ENCODE measurements at places on chromosomes 6 and 20. TPM values are rescaled to one million over a fixed set of nuclear protein-coding genes. Genes with fewer than 3 reads are reported as not detected.
A peak's percentile ranks its signal among the peaks of the same experiment; 100 is the strongest.

- DNase-seq: no peak
These were observed 129.9 kb downstream of the SMAP1 start for GRCh38 chr6:70797625-70798024.

DNA sequence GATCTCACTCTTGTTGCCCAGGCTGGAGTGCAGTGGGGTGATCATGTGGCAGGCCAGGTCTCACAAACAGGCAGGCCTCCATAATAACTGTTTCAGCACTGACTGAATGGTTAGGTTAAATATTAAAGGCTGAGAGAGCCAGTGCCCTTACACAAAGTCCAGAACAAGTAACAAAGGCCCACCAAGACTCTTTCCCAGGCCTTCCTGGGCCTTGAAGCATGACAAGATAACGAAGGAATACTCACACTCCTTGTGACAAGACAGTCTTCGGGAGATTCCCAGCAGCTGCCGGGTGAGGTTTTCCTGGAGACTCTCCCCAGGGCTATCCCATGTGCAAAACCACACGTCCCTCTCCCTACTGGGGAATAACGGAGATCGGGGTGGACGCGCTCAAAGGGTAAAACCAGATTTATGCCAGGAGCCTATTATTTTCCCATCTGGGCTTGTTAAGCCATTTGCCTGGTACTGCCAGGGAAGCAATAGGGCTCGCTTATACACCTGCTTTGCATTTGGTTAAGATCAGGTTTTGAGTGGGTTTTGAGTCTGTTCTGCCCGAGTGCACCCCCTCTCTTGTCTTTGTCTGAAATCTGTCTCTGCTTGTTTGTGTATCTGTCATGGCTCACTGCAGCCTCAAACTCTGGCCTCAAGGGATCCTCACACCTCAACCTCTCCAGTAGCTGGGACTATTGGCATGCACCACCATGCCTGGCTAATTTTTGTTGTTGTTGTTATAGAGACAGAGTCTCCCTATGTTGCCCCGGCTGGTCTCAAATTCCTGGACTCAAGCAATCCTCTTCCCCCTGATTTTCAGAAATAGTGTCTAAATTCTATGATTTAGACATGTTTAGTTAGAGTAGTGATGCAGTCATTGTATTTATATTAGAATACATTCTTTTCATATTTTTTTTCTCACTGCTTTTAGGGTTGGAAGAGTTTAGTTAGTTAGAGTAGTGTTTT, 1.4 kb upstream of the ENPP3 start:
- DNase-seq: peak; percentile 38

DNA sequence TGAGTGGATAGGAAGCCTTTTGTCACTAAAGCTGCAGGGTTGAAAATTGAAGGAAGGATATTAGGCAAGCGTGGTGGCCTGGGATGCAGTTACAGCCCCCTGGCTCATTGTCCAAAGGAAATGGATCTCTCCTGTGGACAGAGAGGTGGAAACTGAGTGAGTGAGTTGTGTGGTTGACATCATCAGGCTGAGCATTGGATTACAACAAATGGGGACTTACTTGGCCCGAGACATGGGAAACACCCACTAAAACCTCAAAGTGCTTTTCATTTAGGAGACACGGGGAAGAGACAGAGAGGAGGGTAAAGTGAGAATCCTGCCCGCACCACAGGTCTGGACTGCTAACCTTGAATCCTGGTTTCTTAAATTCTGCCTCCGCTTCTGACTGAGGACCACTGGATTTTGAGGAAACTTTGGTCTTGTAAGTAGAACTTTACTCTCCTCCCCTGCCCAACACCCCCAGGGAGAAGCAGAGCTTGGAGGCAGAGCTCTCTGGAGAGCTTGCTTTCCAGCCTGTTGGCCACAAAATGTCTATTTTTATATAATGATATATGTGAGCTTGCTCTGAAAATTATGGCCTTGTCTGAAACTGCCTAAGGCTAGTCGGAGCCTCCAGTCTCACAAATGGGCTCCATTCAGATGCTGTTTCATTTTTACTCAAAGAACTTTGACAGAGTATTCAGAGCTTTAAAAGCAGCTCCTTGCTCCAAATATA, at the start of gene PKIG:
PKIG (plus strand) TSS at position 269 of the 715 bp plus-strand sequence. CDS start 31,978 bp downstream, outside the sequence.
- no peak for DNase-seq

DNA sequence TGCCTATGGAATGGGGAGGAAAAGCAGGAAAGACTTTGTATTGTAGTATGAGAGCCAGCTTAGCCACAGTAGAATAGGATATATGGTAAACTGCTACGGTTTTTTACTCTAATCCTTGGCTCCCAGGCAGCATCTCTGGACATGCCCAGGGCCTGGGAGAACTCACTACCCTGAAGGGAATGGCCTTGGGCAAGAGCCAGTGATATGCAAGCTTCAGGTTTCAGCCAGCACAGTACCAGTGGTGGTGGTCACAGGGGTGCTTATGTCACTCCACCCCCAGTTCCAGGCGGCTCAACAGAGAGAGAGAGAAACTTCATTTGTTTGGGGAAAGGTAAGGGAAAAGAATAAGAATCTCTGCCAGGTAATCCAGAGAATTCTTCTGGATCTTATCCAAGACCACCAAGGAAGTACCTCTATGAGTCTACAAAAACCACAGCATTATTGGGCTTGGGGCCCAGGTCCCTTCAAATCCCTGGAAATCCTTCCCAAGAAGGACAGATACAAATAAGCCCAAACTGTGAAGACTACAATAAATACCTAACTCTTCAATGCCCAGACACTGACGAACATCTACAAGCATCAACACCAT, 121.2 kb downstream of the THBS2 start:
- no peak for DNase-seq

GRCh38 chr20:53922901-53923314, 147.5 kb downstream of the BCAS1 start:
- DNase-seq: no peak

DNA sequence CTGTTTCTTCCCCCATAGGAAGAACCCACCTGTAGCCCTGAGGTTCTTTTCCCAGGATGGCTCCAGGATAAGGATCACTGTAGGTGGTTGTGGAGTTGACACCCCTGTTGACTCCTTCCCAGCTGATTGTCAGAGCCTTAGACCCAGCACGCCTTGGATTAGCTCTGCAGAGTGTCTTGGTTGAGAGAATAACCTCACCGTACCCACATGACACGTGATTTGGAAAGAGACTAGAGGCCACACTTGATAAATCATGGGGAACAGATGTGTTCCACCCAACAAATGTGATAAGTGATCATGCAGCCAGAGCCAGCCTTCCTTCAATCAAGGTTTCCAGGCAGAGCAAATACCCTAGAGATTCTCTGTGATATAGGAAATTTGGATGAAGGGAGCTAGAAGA, 12.2 kb downstream of the BTN3A1 start:
- DNase-seq: no peak

TCP11 gene
- 3.1 TPM for polyA plus RNA-seq

- no peak for DNase-seq
These were observed 76.7 kb downstream of the PREP start for GRCh38 chr6:105326216-105326615.

- no peak for DNase-seq
These were observed 125.6 kb downstream of the MAFB start for GRCh38 chr20:40563296-40563950.

- no peak for DNase-seq
These were observed 117.6 kb downstream of the TFAP2B start for GRCh38 chr6:50936277-50936681.

- DNase-seq: no peak
These were observed 46.6 kb downstream of the NOL4L start for GRCh38 chr20:32538526-32538939.

GRCh38 chr6:153328194-153328593, 197.1 kb upstream of the RGS17 start:
- DNase-seq: no peak

DNA sequence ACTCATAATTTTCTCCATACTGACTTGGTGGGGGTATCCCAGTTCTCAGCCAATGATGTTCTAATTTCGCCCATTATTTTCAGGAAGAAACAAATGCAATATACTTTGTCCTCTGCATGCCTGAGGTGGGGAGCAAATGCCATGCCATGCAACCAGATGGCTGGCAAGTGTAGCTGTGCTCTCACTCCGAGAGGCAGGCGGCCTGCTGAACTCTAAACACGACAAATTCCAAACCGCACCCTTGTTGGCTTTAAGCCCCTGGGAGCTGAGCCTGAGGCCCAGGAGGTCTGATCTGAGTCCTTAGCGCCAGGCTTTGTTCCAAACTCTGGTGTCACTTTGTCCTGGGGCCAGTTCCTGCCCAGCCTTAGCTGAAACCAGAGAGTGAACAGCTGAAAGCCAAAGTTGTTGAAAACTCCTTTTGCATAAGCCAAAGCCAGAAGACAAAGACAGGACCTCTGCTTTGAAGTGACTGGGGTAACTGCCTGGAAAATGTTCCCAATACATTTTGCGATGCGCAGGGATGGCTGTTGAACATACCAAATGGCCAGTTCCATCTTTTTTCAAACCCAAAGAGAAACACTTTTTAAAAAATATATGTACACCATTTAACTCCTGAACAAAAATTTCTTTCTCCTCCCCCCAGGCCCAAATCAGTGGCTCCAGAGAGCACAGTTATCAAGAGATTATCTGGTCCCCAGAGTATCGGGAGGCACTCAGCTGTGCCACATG, 46.2 kb downstream of the TTI1 start:
- no peak for DNase-seq

PKIG gene
- 67.5 TPM for polyA plus RNA-seq

DNA sequence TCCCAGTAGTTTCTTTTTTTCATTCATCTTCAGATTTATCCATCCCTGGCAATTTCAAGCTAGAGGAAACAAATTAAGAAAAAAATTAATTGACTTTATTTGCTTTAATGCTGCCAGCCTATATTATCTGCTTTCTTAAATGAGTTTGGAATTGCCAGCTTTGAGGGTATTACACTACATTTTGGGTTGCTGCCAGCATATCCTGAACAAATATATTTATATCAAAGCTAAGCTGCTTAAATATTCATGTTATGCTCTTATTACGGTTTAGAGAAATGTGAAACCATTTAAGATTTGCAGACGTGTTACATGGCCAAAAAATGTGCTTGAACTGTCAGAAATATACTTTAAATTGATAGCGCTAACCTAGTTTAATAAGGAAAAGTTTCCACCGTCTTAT, 59.7 kb downstream of the GRIK2 start:
- no peak for DNase-seq

TPD52L2 gene
- polyA plus RNA-seq: 88.6 TPM

GRCh38 chr6:154991207-154991606, 3.9 kb upstream of the TIAM2 start:
- DNase-seq: no peak

GRCh38 chr6:154501578-154501868, 9.0 kb downstream of the CNKSR3 start:
- DNase-seq: no peak

GRCh38 chr6:4581468-4582385, 194.5 kb upstream of the CDYL start:
- DNase-seq: no peak

- DNase-seq: no peak
These were observed 40.1 kb downstream of the TRAF3IP2 start for GRCh38 chr6:111565326-111566221.

GRCh38 chr6:30970946-30971345, 12.6 kb upstream of the MUC21 start:
- DNase-seq: no peak

DNA sequence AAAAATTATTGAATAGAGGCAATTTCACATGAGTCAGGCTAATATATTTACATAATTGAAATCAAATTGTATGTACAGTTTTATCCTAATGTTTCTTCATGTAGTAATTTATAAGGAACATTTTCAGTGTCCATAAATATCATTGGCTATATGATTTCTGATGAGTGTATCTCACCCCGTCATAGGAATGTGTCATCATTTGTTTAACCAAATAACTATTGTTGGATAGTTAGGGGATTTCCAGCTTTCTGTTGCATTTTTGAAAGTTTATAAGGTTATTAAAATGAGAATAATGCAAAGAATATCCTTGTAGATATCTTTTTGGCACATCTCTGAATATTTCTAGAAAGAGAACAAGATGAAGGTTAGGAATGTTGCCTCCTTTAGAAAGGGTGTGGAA, 39.0 kb downstream of the SYTL3 start:
- no peak for DNase-seq

- no peak for DNase-seq
These were observed 51.7 kb downstream of the SLC26A8 start for GRCh38 chr6:35972471-35973367.

DNA sequence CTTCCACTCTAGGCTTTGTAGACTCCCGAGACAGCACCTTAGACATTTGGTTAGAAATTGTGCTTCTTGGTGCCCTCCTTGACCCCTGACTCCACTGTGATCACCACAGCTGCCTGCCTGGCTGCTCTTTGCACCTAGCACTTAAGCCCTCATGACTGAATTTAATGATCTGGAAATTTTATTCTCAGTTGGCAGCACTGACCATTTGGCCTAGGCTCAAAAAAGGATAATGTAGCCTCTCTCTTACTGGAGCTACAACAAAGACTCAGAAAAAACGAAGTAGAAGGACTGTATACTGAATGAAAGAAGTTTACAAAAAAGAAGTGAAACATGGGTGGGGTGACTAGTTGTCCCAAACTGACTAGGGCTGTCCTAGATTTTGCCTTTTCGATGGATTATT, 11.3 kb upstream of the ABRACL start:
- no peak for DNase-seq

All from right renal pelvis (tissue), 4 donors.